ENCODE measurements at places on chromosomes 1 and 21. TPM values are rescaled to one million over a fixed set of nuclear protein-coding genes. Genes with fewer than 3 reads are reported as not detected.

GRCh38 chr21:15445327-15445726 lies 284.5 kb upstream of the USP25 start:
- no peak for DNase-seq

DNA sequence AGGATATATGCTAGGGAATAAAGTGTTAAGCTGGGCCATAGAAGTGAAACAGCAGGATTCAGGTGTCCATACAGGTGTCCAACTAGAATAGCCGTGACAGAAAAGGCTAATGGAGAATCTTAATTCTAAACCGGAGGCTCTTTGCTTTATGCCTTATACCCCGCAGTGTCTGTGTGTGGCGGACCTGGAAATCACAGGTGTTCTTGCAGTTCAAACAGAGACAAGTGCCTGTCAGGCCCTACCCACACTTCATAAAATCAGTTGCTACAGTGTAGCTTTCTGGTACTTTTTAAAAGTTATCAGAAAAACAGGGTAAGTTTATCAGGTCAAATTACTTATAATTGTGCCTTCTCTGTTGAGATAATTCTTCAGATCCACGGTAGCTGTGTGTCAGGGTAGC lies 293.9 kb downstream of the LRRC7 start:
- DNase-seq: no peak

DNA sequence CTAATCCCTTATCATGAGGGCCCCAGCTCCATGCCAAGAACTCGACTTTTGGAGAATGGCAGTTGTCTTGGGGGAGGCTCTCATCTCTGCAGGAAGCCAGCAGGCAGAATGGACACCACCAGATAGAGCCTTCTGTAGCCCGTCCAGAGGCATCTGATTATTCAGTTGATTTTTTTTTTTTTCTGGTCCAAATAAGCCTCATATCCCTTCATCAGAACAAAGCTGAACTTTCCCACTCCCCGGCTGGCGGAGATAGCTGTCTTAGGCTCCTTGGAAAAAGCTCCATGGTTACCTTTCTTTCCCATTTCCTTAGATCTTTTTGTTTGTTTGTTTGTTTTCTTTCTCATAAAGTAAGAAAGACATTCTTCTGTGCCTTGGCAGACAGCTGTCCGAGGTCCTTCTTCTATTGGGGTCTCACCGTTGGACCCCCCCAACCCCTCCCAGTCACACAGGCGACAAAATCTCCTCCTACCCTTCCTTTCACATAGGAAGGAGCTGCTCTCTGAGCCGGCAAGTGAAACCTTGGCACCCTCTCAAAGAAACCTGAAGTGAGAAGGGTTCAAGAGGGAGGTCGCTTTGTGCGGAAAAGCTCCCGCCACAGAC lies 278.5 kb downstream of the RPS6KC1 start:
- DNase-seq: no peak

GRCh38 chr1:218964471-218965185 lies 209.1 kb upstream of the LYPLAL1 start:
- DNase-seq: no peak

DNA sequence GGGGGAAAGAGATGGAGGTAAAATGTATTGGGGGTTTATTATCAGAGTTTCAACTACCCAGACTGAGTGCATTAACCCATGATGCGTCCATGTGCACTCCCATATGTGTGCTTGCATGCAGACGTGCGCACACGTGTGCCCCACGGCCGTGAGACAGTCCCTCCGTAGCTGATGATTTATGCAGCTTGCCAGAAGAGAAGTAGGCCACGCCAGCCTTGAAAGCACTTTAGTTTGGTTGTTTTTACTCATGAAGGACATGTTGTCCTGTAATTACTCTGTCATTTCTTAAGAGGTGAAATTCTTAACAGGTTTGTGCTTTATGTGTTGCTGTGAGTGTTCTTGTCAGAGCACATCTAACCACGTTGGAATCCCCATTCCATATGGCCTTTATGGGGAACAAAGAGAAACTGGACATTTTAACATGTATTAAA lies 467.8 kb downstream of the LMO4 start:
- no peak for DNase-seq

DNA sequence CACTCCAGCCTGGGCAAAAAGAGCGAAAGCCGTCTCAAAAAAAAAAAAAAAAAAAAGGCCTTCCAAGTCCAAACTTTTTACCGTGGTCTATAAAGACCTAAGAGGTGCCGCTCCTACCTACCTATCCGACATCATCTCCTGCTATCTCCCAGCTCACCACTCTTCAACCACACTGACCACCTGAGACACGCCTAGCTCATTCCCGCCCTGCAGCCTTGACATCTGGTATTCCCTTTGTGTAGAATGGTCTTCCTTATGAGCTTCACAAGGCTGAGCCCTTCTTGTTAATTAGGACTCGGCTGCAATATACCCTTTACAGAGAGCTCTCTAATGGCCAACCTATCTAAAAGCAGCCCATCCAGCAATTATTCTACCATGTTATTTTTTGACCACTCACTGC lies 680 bp downstream of the MAGOH start:
- no peak for DNase-seq

GRCh38 chr1:78291418-78291817 lies 199.4 kb upstream of the PTGFR start:
- no peak for DNase-seq

DNA sequence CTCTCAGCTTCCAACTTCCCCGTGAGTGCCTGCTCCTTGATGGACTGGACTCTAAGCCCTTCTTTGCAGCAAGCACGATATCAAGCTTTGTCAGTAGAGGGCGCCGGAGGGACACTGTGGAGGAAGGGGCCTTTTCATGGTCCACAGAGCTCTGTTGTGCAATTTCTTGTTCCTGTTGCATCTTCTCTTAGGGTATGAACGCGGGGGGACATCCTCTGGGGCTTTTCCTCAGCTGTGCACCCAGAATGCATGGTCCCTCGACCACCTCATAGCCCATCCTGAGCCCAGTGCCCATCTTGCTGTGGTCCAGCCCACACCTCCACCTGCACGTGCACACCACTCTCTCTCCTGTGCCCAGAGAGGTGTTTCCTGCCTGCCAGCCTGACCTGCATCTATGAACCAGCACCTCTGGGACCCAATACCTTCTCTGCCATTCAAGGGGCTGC lies 556.8 kb downstream of the PTPRU start:
- peak; percentile 83 for DNase-seq

- no peak for DNase-seq
Observed at GRCh38 chr1:225844236-225845061, 34.5 kb downstream of the EPHX1 start.

- no peak for DNase-seq
Observed at GRCh38 chr21:39656209-39656608, 43.5 kb downstream of the B3GALT5 start.

Gene DNM3
- 0.58 TPM for total RNA-seq

Gene DPYD
- total RNA-seq: 10.7 TPM

Gene RIPPLY3
- not detected for total RNA-seq

Gene TCHHL1
- total RNA-seq: not detected

Gene FAM110D
- not detected for total RNA-seq

Gene TGFB2
- total RNA-seq: not detected

Gene OLIG2
- total RNA-seq: not detected

Gene STYXL2
- total RNA-seq: not detected

Data from activated CD8-positive, alpha-beta T cell treated with anti-CD3 and anti-CD28 coated beads for 36 hours (primary cell).